ENCODE measurements at places on chromosomes 12 and 14.

DNA sequence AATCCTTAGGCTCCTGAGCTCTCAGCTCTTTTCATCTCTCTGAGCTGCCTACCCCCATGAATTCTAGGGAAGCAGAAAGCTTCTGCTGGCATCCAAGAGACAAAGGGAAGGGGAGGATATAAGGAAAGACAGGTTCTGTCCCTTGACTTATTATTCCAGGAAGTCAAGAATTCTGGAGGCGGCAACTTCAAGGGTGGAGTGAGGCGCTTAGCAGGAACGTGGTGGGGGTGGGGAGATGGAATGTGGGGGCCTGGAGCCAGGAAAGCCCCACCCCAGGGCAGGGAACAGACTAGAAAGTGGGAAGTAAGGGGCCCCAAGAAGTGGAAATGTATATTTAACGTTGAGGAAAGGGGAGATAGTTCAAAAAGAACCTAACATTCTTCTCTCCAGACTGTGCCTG, 1.4 kb downstream of the CALCOCO1 start:
- no peak for DNase-seq

GRCh38 chr14:80356413-80356812, 145.1 kb upstream of the DIO2 start:
- no peak for DNase-seq

GRCh38 chr12:11324426-11324825, 14.2 kb upstream of the PRB4 start:
- no peak for DNase-seq

DNA sequence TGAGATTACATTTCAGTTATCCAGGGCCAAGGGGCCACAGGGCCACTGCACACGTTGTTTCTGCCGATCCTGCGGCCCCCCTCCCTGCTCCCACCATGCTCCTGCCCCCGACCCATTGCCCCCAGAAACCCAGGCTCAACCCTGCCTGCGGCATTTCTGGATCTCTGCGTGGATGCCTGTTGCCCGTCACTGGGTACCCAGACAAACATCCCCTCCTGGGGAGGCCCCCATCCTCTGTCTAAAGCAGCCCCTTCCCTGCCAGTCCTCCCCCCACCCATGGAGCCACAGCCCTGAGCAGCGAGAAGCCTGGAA, 326.4 kb upstream of the SFSWAP start:
- DNase-seq: no peak

DNA sequence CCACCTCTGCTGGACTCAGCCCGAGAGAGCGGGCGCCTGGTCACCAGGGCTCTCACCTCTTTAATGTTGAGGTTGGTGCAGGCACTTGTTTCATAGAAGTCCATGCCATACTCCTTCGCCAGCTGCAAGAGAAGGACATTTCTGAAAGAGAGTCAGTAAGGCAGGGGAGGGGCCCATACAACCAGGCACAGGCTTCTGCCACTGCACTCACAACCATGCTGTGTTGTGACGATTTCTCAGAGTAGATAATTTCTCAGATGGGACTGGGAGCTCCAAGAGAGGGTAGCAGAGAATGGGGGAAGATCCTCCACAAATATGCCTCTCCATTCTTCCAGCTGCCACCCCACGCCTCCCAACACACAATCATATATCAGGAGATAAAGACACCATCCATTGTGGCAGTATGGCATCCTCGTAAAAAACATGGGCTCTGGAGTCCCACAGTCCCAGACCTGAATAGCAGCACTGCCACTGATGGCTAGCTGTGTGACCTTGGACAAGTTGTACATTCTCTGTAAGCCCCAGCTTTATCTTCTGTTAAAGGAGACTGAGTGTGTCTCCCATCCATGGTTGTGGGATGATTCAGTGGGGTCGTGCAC, 6.2 kb upstream of the GPX2 start:
- no peak for DNase-seq

- DNase-seq: no peak
Measured at GRCh38 chr12:102204025-102204424, 6.4 kb upstream of the PMCH start.

DNA sequence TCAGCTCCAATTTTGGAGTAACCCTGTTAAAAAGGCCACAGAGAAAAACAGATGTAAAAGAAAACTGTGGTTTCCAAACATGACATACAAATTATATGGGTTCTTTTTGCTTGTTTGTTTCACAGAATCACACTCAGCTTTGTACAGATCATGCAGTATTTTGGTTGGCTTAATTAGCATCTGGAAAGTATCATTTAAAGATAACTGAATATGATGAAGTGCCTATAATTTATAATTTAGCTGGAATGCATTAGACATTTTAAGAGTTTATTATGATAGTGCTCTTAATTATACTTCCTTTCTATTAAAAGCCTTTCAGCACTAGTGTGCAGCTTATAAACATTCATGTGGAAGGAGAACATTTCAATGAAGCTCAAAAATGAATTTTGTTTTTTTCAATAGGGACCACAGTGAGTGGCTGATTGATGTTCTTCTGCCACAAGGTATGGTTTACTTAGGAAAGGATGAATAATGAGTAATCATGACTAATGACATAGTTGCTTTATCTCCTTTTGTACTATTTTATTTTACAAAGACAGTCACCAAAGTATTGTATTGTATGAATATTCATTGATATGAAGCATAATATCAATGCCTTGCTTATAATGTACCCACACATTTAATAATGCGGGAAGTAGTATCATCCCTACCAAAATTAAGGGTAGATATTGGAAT, 98.3 kb downstream of the UNC79 start:
- no peak for DNase-seq

DNA sequence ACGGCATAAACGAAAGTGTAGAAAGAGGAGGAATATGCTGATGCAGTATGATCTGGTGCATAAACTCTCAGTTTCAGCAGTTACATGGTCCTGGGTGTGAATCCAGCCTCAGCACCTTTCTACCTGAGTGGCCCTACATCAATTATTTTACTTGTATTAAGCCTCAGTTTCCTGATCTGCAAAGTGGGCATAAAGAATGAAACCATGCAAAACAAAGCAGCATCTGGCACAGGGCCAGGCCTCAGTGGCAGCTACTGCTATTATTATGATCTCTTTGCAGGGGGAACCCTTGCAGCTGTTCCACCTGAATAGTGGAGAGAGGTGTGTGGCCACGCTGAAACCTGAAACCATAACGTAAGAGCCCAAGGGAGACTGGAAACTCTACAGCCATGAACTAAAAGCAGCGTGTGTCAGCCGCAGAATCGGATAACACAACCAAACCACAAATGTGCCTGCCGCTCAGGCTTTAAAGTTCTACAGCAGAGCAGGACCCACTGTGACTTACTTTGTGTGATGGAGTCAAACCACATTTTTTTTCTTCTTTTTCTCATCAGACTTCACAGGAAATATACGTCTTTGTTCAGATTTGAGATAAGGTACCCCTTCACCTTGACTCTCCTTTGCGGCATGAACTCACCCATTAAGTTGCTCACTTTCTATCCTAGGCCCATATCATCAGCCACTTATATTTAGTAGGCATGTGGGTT, 29.2 kb upstream of the FOS start:
- no peak for DNase-seq

DNA sequence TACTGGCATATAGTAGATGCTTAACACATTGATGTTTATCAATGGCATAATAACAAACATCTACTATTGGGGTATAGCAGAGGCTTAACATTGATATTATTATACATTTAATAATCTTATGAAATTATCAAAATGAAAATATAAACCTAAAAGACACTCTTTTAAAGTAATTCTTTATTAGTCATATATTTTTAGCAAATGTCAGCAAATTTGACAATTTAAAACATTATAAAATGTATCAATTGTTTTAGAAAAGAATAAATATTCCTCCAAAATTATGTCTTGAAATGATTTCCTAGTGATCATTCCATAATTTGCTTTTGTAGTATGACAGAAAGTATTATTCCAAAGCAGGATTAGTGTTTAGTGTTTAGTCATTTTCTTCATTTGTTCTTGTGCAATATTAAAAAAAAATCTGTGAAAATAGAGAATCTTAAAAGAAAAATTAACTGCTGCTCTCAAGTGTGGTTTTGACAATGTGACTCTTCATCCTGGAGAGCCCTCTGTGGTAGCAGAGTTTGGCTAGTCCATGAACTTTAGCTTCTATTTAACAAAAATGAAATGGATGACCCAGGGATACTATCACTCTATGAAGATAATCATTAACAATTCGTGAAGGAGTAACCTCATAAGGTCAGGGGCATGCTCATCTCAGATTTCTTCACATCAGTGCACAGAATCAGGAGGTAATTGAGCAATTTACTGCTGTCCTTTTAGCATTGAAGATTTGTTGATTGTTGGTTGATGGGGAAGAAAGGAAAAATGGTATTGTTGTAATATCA, 1018.5 kb downstream of the LRFN5 start:
- no peak for DNase-seq

- no peak for DNase-seq
Measured at GRCh38 chr14:50816395-50817047, 14.4 kb downstream of the NIN start.

DNA sequence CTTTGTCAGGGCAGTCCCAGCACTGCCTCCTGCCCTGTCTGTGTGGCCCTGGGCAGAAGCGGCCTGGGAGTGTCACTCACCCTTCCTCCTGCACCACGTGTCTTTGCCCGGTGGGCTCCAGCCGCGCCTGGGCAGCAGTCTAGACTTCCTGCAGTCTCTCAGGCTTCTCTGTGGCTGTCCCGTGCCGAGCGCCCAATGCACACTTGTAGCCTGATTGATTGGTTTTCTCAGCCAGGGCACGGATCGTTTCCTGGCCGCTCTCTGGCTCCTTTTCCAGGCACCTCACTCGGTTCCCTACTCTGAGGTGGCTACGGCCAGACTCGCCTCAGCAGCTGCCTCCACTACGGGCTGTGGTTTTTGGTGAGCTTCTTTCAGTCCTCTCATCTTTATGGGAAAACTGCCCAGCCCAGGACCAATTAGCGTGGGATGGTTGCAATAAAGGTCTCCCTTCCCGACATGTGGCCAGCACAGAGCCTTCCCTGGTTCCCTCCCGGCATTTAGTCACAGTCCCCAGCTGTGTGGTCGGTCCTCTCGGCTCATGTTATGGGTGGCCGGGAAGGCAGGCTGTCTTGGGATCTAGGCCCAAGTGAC, 133.1 kb downstream of the CACNA1C start:
- no peak for DNase-seq

DNA sequence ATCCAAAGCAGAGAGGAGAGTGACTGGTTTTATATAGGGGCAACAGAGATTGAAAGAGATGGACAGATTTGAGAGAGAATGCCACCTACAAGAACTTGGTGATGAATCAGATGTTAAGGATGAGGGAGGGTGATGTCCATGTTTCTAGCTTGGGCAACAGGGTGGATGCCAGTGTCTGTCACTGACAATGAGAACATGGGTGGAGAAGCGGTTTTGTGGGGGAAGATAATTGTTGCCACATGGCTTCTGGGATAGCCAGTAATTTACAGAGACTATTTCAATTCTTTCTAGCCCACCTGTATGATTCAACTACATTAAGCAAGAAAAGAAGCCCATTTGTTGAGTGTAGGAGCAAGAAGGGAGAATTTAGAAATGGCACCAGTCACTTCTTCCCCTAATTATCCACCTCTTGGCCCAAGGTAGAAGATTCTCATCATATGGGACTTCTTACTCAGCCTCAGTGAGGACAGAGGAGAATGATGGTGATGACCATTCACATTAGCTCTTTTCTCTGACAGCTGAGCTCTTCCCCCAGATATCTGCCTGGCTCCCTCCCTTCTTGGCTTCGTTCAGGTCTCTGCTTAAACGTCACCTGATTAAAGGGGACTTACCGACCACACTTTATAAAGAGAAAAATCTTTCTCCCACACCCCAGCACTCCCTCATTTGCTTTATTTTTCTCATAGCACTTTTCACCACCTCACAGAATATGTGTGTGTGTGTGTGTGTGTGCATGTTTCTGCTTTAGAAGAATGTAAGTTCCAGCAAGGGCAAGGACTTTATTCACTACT, 117.8 kb downstream of the DUSP6 start:
- DNase-seq: no peak

- DNase-seq: no peak
Measured at GRCh38 chr12:94948232-94948810, 55.2 kb downstream of the NDUFA12 start.

- no peak for DNase-seq
Measured at GRCh38 chr12:53560912-53561589, 53.8 kb upstream of the NPFF start.

DNA sequence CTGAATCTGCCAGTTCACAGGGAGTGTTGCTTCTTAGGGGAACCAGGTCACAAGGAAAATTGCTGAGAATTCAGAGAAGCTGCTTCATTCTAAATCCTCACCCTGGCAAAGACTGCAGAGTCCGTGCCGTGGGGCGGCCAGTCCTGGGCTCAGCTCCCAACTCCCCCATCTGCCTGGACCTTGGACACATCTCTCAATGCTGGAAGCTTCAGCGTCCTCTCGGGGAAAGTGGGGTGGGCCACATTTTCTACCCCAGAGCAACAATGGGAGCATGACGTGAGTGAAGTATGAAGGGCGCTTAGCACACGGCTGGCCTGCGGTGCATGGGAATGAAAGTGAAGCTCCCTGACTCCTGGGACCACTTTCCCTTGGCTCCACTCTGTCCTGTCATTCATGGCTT, 31.2 kb downstream of the HVCN1 start:
- DNase-seq: no peak

GRCh38 chr12:581746-582145, 81.5 kb downstream of the NINJ2 start:
- no peak for DNase-seq

DNA sequence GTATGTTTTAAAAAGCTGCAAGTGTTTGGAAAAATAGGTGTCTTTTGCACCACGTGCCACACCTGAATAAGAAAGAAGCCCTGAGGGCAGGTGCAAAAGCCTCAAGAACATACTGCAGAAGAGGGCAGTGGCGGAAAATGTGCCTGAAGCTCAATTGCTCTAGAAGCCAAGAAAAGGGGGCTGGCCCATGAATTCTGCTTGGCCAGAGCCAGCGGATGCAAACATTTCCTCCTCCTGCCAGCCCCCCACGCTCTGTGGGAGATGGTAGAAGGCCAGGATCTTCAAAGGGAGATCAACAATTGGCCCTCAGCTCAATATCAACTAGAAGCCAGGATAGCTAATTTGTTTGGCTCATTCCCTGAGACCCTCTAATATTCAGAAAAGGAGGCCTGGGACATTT, 80.3 kb upstream of the TMEM132D start:
- no peak for DNase-seq

DNA sequence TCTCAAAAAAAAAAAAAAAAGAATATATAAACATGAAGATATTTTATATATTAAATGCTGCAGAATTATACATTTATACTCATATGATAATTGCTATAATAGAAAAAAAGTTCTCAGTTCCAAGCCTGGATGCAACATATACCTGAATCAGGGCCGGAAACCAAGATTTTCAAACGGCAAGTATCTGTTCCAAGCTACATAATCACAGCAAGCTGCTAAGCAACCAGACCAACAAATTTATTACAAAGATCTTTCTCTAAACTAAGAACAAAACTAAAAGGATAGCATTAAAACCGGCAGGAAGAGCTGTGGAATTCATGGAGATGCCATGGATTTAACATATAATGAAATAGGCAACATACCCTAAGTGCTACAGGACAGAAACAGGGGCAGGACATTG, 7.1 kb downstream of the RACGAP1 start:
- DNase-seq: no peak

GRCh38 chr12:53219292-53219955, 12.4 kb upstream of the ITGB7 start:
- no peak for DNase-seq

- DNase-seq: no peak
Measured at GRCh38 chr12:65099182-65099581, 21.9 kb downstream of the WIF1 start.

- no peak for DNase-seq
Measured at GRCh38 chr14:78401866-78402265, 231.7 kb downstream of the NRXN3 start.
